Fibroblast of villous mesenchyme (primary cell): ENCODE measurements at places on chromosomes 2 and 18.

DNA sequence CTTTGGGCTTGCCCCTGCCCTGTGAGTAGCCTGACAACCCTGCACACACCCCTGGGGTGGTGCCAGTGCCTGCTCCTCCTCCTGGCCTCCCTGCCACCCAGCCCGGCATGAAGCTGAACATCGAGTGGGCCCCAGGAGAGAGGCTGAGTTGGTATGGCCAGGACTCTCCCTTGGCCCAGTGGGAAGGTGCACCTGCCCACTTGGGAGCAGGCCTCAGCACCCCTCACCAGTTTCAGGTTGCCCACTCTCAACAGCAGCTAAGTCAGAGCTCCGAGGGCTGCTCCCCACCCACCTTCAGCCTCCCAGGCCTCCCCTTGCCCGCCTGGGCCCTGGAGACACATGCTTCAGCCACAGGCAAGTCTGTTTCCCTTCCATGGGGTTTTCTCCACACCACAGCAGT, 203.1 kb downstream of the KLHL29 start:
- DNase-seq, result no peak

DNA sequence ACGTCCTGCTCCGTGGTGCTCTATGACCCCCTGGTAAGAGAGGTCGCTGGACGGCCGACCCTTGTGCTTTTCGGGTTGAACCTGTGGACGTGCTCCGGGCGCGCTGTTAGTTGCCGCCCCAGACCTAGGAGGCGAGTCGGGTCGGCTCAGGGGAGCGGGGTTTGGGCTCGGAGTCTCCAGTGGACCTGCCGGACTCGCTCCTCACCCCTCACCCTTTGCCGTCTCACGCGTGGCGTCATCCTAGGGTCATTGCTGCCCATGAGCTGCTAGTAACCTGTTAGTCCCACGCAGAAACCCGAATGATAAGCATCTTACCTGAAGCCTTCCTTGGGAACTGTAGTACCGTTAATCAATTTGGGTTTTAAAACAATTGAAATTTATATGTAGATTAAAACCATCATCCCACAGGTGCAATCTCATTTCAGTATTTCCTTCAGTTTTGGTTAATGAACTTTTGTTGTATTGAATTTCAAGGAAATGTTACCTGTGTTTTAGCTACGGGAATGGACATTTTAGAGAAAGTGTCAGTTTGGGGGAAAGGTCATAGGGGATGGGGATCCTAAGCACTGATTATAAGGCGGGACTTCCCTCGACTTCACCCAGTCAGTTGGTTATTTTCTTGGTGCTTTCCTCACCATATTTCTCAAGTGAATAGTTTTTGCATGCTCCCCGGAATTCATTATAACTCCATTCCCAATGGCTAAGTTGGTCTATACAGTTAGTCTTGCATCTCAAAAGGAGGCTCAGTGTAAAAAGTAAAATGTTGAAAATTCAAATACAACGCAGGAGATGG, 536 bp downstream of the ELP2 start:
- DNase-seq, result no peak

DNA sequence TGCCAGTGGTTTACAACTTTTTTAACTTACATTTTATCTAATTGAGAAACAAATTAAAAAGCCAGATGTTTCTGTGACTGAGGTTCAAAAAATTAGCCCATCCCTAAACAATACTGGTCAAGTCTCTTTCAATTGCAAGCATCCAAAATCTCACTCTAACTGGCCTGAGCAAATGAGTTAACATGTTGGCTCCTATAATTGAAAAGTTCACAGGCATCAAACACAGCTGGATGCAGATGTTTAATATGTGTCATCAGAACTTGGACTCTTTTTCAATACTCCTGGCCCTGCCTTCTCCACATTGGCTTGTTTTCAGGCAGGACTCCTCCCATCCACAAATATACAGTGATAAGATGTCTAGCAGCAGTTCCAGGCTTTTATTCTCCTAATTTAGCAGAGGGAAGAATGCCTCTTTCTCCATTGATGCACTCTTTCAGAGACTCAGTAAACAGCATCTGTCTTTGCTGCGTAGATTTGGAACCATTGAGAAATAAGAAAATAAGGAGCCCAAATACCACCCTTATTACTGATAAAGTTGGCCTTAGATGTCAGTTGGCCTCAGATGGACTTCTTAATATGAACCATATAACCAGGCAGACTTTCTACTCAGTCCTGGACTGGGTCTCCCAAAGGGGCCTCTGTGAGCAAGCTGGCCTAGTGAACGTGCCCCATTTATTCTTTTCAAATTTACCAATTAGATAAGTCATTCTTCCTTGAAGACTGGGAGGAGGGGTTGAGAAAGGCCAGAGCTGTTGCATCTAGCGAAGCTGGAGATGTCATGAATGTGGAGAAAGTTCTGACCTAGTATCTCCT, 30.4 kb upstream of the FN1 start:
- DNase-seq, result peak; percentile 48

DNA sequence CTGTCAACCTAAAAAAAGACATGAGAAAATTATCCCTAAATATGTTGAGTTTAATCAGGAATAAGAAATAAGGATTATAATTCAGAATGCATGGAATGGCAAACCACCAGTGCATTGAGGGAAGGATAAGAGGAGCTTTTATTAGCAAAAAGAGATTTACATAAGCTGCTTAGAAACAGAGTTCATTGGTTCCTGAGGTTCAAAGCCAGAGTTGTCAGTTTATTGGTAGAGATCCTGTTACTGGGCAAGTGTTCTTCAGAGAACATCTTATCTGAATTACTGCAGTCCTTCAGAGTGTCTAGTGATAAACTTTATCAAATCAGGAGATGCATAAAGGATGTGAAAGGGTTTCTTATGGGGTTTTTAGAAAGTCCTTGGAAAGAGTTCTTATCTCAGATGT, 76.0 kb upstream of the MEX3C start:
- peak; percentile 18 for DNase-seq

GRCh38 chr2:105864262-105864661, 119.5 kb downstream of the NCK2 start:
- no peak for DNase-seq

GRCh38 chr2:158732573-158733429, 62.3 kb upstream of the DAPL1 start:
- no peak for DNase-seq
